Nephron progenitor cell (in vitro differentiated cells): ENCODE measurements at places on chromosomes 16 and 17.

DNA sequence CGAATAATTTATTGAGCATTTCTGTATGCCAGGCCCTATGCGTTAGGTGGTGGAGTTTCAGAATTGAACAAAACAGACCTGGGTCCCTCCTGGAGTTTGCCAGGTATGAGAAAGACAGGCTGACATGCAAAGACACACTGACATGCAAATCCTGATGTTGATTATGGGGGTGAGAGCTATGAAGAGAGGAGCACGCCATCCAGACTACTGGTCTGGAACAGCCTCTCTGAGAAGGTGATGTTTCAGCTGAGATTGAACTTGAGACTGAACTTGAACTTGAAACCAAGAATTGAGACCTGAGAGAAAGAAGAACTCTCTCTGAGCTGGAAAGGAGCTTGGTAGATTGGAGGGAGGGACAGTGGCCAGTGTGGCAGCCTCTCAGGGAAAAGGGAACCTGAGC, 14.2 kb upstream of the CACNG4 start:
- H3K27me3 ChIP-seq, result peaks cover 14% of the 10 kb centered on the region
- H3K27ac ChIP-seq, result no peak overlapping the region
- no peak for DNase-seq
- H3K4me3 ChIP-seq, result no peak overlapping the region
- H3K36me3 ChIP-seq, result no peaks in the 10 kb centered on the region

DNA sequence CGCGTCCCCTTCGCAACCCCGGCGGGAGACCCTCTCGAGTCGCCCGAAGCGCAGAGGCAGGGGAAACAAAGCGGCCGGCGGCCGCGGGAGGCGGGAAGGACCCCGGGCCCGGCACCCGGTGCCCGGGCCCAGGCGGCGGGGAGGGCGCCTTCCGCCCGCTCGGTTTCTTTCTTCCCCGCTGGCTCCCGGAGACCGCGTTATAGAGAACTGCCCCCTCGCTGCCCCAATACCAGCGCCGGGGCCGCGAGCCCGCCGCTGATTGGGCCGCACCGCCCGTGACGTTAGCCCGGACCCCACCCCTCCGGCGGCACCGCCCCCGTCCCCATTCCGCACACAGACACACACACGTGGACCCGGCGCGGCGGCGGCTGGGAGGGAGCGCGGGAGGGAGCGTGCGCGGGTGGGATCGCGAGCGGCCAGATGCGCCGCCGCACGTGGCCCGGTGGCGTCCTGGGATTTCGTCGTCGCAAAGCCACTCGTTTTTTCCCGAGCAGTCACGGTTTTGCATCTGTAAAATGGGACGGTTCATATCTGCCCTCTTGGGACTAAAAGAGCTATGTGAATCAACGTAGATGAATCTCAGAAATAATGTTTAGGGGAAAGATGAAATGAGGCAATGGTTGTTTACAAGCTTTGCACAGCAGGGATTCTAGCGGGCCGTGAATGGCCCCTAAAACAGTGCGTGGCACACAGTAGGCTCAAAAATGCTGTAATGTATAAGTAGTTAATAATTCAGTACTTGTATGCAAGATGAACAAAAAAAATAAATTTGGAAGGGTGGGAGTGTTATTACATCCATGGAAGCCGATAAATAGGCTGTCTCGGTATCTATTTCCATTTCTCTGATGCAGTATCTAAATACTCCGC, at the start of gene EPOP:
Gene EPOP (minus strand): TSS at position 209 of the 867 bp plus-strand sequence. CDS start 462 bp downstream, outside the sequence.
- H3K36me3 ChIP-seq, result no peaks in the 10 kb centered on the region
- H3K4me1 ChIP-seq, result peaks cover 44% of the 10 kb centered on the region
- no peak within 1 kb of the TSS for H3K27ac ChIP-seq
- peaks cover 66% of the 10 kb centered on the region for H3K27me3 ChIP-seq
- peak; percentile 92 for DNase-seq
- H3K4me3 ChIP-seq, result peak within 1 kb of the TSS; percentile 42

GRCh38 chr17:11308531-11308930, 67.5 kb downstream of the SHISA6 start:
- H3K4me3 ChIP-seq, result no peak overlapping the region
- DNase-seq, result no peak
- peak overlapping the region; percentile 36 for H3K27ac ChIP-seq
- no peaks in the 10 kb centered on the region for H3K36me3 ChIP-seq
- H3K4me1 ChIP-seq, result peaks cover 5% of the 10 kb centered on the region

GRCh38 chr16:49663081-49664065, 192.5 kb downstream of the ZNF423 start:
- H3K27ac ChIP-seq, result peak overlapping the region; percentile 84
- no peaks in the 10 kb centered on the region for H3K27me3 ChIP-seq
- DNase-seq, result no peak
- peaks cover 72% of the 10 kb centered on the region for H3K4me1 ChIP-seq
- no peak overlapping the region for H3K4me3 ChIP-seq
- no peaks in the 10 kb centered on the region for H3K36me3 ChIP-seq

DNA sequence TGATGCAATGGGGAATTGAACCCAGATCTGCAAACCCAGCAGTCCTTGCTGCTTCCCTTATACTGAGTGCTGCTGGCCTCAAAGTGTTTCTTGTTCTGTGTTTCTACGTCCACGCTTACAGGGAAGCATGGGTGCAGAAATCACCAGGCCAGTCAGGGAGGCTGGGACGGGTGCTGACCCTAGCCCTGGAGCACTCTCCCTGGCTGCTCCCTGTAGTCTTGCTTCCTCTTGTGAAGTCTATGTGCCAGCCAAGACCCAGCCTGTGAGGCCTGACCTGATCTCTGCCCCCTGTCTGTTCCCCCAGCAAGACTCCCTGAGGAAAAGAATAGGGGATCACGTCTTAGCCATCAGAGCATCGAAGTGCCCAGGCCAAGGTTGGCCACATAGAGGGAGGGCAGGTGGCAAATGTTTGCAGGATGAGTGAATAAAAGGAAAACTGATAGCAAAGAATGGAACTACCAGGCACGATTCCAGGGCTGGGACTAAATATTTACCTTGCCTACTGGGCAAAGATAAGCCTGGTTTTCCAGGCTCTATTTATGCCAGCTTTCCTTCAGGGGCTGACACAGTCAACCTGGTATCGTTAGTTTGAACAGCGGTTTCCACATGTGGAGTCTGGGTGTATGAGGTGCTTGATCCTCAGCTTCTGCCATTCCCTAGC, 41.2 kb upstream of the RHOT1 start:
- H3K4me3 ChIP-seq, result no peak overlapping the region
- H3K27ac ChIP-seq, result no peak overlapping the region

DNA sequence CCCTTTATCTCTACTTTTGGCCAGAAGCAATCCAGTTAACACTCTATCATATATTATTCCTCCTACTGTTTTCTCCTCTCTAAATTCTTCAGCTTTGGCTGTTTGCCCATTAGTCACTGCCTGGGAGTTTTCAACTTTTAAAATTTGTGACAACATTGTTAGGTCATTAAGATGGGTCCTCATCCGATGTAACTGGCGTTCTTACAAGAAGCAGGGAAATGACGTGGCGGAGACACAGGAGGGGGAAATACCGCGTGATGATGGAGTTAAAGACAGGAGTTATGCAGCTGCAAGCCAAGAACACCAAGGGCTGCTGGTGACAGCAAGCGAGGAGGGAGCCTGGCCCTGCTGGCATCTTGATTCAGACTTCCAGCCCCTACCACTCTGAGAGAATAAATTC, 34.8 kb upstream of the CPHXL start:
- no peak for DNase-seq
- no peak overlapping the region for H3K4me3 ChIP-seq

DNA sequence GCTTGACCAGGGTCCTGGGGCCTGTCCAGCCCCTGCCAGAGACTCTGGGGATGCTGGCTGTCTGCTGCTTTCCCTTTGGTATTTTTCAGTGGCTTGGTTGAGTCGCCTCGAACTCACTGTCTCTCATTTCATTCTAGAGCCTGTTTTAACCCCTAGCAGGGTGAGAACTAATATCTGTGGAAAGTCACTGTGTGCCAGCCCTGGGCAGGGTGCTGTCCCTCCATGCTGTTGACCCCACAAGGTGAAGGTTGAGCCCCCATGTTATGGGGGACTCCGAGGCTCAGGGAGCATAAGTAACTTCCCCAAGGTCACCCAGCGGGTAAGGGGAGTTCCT, 33.0 kb downstream of the DCAKD start:
- H3K27me3 ChIP-seq, result peaks cover 41% of the 10 kb centered on the region
- H3K36me3 ChIP-seq, result peaks cover 4% of the 10 kb centered on the region
- no peak overlapping the region for H3K27ac ChIP-seq
- peaks cover 52% of the 10 kb centered on the region for H3K4me1 ChIP-seq
- DNase-seq, result no peak
- peak overlapping the region; percentile 89 for H3K4me3 ChIP-seq

GRCh38 chr16:51237861-51238378, 86.8 kb upstream of the SALL1 start:
- no peak overlapping the region for H3K27ac ChIP-seq
- H3K27me3 ChIP-seq, result no peaks in the 10 kb centered on the region
- no peak overlapping the region for H3K4me3 ChIP-seq
- no peak for DNase-seq
- peaks cover 8% of the 10 kb centered on the region for H3K36me3 ChIP-seq

GRCh38 chr17:40032322-40033320, 17.4 kb downstream of the CSF3 start:
- no peak overlapping the region for H3K4me3 ChIP-seq
- H3K27ac ChIP-seq, result no peak overlapping the region
- DNase-seq, result no peak
- peaks cover 55% of the 10 kb centered on the region for H3K36me3 ChIP-seq
- peaks cover 11% of the 10 kb centered on the region for H3K4me1 ChIP-seq

DNA sequence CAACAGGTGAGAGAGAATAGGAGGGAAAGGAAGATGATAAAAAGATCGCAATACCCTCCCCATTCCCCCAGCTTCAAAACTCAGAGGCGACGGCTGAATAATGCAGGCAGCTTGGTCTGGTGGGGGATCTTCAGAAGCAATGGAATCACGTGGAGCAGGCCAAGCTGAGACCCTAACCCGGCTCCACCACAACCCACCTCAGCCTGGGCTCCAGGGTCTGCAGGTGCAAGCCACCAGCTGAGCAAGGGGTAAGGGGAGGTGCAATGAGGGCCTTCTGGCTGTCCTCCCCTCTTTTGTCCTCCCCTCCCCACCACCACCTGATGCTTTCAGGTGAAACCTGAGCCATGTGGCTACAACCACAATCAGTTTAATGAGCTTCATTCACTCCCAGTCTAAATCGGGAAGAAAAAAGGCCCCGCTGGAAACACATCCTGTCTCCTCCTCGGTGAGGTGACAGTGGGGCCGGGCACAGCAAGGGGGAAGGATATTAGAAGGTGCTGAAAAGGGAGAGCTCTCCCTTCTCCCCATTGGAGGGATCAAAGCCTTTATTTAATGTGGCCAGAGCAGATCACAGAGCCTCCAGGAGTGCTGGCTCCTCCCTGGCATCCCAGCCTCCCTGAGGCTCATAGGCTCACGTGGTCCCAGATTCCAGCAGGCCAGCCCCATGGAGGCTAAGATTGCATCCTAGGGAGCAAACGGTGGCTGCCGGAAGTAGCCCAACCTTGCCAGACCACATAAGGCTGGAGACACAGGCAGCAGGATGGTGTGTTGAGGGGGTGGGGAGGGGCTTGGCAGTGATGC, 261.0 kb downstream of the SOX9 start:
- DNase-seq, result peak; percentile 37
- no peaks in the 10 kb centered on the region for H3K36me3 ChIP-seq
- no peak overlapping the region for H3K27ac ChIP-seq
- H3K4me1 ChIP-seq, result peaks cover 74% of the 10 kb centered on the region
- peaks cover 15% of the 10 kb centered on the region for H3K27me3 ChIP-seq

- no peaks in the 10 kb centered on the region for H3K4me1 ChIP-seq
- H3K4me3 ChIP-seq, result no peak overlapping the region
- H3K27me3 ChIP-seq, result peaks cover 6% of the 10 kb centered on the region
- no peaks in the 10 kb centered on the region for H3K36me3 ChIP-seq
- no peak overlapping the region for H3K27ac ChIP-seq
Observed at GRCh38 chr17:71217769-71218168, 903.1 kb upstream of the SOX9 start.

GRCh38 chr16:57537194-57537505, 779 bp upstream of the CCDC102A start:
- no peaks in the 10 kb centered on the region for H3K36me3 ChIP-seq
- peak overlapping the region; percentile 80 for H3K4me3 ChIP-seq
- H3K27ac ChIP-seq, result no peak overlapping the region
- H3K4me1 ChIP-seq, result peaks cover 54% of the 10 kb centered on the region
- peaks cover 18% of the 10 kb centered on the region for H3K27me3 ChIP-seq

DNA sequence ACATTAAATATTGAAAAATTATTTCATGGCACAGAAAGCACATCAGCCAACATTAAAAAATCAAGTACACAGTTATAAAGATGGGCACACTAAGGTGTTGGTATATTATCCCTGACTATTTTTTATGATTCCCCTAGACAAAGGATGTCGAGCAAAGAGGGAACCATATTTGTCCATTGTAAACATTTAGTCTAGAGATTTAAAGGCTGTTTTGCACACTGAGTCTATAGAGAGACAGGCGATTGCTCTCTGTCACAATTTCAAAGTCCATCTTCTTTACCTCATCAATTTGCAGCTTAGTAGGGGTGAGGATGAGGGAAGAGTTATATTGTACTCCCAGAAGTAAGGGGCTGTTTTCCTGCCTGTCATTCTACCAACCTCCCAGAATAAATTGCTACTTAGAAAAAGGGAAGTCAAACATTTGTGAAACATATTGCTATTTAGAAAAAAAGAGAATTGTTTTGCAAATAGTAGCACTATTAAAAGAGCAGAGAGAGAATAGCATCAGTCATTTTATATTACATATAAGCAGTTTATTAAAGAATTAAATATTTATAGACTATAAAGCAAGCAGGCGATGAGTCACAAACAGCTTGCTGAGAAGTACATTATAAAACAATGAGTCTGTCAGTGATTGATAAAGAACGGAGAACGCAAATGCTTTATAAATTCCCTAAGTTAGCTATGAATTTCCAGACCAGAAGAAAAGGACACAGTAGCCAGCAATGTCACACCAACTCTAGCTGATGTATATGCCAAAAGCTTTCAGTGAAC, 270.6 kb upstream of the PMFBP1 start:
- no peak overlapping the region for H3K4me3 ChIP-seq
- no peaks in the 10 kb centered on the region for H3K27me3 ChIP-seq
- H3K27ac ChIP-seq, result no peak overlapping the region
- no peak for DNase-seq

DNA sequence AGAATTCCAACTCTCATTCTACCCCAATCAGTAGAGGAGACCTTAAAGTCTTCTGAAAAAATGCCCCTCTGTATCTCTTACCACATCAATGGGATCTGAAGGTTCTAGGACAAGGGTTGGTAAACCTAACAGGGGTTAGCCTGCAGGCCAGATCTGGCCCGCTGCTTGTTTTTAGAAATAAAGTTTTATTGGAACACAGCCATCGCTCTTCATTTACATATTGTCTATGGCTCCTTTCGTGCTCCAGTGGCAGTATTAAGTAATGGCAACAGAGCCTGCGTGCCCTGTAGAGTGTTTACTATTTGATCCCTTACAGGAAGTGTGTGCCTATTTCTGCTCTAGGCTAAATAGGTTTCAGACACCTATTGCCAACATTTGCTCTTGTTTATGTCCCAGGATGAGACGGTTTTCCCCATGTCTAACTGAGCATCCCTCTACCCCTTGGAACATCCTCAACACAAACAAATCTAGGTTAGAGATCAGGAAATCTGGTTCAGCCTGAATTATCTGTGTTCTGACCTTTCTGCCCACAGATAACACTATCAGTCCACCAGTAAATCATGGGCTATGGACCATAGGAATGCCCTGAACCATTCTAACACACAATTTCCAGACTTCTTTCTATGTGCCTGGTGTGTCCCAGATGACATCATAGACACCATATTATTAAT, 44.2 kb upstream of the ERCC4 start:
- no peak overlapping the region for H3K4me3 ChIP-seq
- H3K4me1 ChIP-seq, result no peaks in the 10 kb centered on the region
- no peaks in the 10 kb centered on the region for H3K36me3 ChIP-seq
- peaks cover 8% of the 10 kb centered on the region for H3K27me3 ChIP-seq

GRCh38 chr17:78356101-78356713, 3.7 kb downstream of the SOCS3 start:
- DNase-seq, result peak; percentile 31
- H3K27me3 ChIP-seq, result peaks cover 14% of the 10 kb centered on the region
- peaks cover 19% of the 10 kb centered on the region for H3K36me3 ChIP-seq
- peak overlapping the region; percentile 58 for H3K4me3 ChIP-seq
